Osteocyte (in vitro differentiated cells): ENCODE measurements at places on chromosomes 3 and 15. TPM values are rescaled to one million over a fixed set of nuclear protein-coding genes. Genes with fewer than 3 reads are reported as not detected.

CLDN18 gene
- total RNA-seq, result not detected in 2 replicates

- H3K4me3 ChIP-seq, result no peak overlapping the region
- no peaks in the 10 kb centered on the region for H3K27me3 ChIP-seq
- H3K36me3 ChIP-seq, result peaks cover 39% of the 10 kb centered on the region
- no peak overlapping the region for H3K27ac ChIP-seq
Measured at GRCh38 chr3:149545049-149545448, 70.6 kb downstream of the TM4SF4 start.

DNA sequence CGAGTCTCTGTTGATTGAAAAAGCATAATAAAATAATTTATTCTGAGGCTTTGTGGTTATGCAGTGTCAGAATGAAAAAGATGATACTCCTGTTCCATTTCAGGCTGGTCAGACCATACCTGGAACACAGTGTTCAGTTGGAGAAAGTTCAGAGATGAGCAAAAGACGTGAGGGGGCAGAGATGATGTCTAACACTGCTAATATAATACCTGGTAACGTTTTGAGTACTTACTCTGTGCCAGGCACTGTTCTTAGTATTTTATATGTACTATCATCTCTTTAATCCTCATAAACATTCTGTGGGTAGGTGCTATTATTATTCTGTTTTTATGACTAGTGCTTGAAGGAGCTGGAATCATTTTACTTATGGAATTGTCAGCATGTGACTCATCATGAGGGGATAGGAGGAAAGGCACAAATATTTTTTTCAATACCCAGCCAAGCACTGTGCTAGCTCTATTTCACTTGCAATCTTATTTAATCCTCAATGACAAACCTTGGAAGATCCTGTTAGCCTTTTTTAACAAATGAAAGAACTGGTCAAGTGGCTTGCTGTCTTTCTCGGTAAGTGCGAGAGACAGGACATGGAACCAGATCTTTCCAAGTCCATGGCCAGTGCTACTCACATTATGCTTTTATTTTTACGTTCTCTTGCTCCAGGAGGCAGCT, 31.8 kb downstream of the IQGAP1 start:
- peak overlapping the region; percentile 90 for H3K27ac ChIP-seq
- no peak for DNase-seq
- peaks cover 6% of the 10 kb centered on the region for H3K36me3 ChIP-seq
- peaks cover 62% of the 10 kb centered on the region for H3K4me1 ChIP-seq
- H3K4me3 ChIP-seq, result peak overlapping the region; percentile 52

GRCh38 chr15:85691350-85692240, 103.1 kb downstream of the KLHL25 start:
- peaks cover 33% of the 10 kb centered on the region for H3K36me3 ChIP-seq
- no peak overlapping the region for H3K4me3 ChIP-seq
- no peaks in the 10 kb centered on the region for H3K27me3 ChIP-seq
- peak overlapping the region; percentile 46 for H3K27ac ChIP-seq
- H3K4me1 ChIP-seq, result peaks cover 20% of the 10 kb centered on the region
- DNase-seq, result no peak

DNA sequence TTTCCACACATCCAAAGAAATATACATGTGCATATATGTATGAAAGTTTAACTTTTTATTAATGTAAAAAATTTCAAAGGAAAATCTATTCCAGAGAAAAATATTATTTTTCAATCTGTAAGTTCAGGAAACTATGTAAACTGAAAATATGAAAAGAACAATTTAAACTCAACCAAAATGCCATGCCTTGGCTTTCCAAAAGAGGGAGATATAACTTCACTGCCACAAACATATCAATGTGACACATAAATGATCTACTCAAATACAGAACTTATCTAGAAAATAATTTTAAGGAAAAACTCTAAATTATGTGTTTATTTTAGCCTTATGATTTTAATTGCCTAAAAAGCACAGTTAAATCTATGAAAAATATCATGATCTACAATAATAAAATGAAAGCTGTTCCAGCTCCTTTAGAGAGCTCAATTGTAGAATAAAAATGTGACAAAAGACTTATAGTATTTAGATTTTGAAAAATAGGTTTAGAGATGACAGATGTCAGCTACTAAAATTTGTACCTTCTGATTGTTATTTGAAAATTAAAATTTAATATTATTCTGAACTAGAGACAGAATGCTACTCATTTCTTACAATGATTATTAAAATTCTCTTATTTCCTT, 94.8 kb downstream of the GBE1 start:
- H3K36me3 ChIP-seq, result peaks cover 10% of the 10 kb centered on the region
- peaks cover 12% of the 10 kb centered on the region for H3K4me1 ChIP-seq
- no peak overlapping the region for H3K4me3 ChIP-seq
- no peak for DNase-seq
- no peak overlapping the region for H3K27ac ChIP-seq

GRCh38 chr3:172229462-172229861, 190.1 kb downstream of the FNDC3B start:
- peaks cover 19% of the 10 kb centered on the region for H3K4me1 ChIP-seq
- no peaks in the 10 kb centered on the region for H3K27me3 ChIP-seq
- H3K36me3 ChIP-seq, result peaks cover 45% of the 10 kb centered on the region
- no peak overlapping the region for H3K27ac ChIP-seq
- no peak for DNase-seq
